CD8-positive, alpha-beta T cell (primary cell): ENCODE measurements at places on chromosomes 2 and 18. TPM values are rescaled to one million over a fixed set of nuclear protein-coding genes. Genes with fewer than 3 reads are reported as not detected.

DNA sequence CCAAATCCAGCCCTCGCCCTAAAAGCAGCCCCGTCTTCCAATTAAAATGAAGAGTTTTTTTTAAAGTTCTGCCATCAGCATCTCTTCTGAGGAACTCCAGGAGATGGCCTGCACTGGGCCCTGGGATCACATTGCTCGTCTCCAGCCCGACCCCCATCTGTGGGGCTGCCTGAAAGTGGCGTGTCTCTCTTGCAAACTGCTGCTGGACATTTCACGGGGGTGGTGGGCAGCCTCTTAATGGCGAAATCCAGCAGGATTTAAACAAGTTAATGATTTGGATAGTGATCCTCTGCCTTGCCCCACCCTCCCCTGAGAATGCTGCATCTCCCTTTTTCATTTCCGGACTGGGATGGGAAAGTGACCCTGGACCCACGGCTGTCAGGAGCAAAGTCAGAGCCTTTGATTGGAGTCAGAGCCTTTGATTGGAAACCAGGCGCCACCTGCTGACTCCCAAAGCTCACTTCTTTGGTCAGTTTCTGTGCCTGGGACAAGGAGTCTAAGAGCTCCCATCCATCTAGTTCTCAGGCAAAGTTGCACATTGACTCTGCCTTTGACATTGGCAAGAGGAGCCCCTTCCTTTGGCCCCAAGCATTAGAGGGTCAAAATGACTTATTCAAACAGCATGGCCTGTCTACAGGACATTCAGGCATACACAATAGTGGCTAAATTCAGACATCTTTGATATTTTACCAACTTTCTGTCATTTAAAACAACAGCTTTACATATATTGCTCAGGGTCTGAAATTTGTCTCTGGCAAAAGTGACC is 155.2 kb downstream of the SH3BP4 start:
- DNase-seq = no peak

- DNase-seq = peak; percentile 64
These were observed 175.1 kb downstream of the GALNT1 start for GRCh38 chr18:35756506-35757117.

DNA sequence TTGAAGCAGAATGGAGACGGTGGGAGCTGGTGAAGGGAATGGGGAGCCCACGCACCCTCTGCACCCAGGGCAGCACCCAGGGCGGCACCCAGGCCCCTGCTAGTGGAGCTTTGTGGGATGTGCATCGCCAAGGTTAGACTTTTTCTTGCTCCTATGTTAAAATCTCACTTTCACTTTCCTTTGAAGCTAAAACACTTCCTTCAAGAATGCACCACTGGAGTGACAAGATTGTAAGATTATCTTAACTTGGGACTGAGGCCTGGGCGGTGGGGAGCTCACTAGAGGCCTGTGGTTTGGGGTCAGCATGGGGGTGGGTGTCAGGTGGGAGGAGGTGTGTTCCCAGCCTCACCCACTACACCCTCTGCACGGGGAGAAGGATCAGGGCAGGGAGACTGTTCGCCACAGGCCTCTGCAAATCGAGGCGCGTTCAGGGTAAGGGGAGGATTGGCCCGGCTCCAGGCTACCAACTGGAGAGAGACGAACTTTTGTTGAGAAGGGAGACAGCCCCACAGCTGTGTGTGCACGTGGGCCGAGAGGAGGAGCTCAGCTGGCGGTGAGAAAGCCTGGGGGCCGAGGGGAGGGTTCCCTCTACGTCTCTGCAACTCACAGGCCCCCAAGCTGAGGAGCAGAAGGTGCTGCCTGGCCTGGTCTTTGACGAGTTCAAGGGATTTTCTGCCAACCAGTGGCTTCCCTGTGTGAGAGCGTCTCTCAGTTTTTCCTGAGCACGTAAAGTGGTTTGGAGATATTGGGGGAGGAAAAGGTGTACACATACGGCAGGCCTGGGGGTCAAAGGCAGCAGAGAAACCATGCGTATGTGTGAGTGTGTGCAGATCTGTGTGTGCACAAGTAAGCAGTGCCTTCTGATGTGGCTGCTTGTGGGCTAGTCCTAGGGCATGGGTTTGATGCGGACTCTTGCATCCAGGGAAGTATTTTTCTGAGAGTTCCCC is 147.7 kb downstream of the KLHL29 start:
- peak; percentile 33 for DNase-seq

DNA sequence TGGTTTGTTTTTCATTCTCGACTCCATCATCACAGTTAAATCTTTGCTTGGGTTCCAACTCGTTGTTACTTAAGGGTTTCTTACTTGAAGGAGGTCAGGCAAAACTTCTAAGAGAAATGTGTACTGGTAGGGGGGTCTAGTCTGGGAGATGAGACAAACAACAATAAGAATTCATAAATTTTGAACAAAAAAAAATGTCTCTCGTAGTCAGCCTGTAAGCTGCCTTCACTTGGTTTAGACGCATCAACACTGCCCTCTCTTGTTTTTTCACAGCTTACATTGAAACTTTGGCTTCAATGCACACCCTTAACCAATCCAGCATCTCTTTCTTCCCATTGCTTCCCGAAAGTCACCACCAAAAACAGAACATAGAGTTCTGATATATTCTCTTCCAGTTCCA is 576.4 kb upstream of the PIK3C3 start:
- DNase-seq = no peak

DNA sequence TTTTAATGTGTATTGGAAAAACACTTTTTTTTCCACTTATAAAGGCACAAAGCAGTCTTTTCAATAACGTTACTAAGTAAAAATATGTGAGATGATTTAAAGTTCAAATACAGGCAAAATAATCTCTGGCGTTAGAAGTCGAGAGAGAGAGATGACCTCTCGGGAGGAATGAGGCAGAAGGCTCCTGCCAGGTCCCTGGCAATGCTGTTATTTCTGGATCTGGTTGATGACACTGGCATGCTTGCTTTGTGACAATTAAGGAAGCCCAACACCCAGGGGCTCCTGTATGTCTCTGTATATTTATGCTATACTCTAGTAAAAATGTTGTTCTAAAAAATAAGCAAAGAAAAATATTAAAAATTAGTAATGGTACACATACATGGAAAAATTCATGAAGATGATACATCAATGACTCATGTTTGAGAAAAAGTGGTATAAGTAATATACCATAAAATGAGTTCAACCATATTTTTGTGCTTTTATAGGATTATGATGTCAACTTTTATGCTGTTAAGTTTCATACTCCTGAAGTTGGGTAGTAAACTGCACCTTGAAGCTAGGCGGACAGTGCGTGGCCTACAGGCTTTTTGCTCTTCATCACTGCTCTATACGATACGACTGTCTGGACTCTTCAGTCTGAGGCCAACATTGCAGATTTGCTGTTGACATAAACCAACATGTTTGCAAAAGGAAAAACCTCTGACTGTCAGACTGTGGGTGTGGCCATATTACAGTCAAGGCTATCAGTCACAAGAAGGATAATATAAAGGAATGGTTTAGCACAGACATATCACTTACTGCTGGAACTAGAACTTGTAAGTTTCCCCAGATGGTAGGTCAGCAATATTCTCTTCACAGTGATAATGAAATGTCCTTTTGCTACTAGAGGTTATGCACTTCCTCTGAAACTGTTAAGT is 19.8 kb downstream of the VPS4B start:
- no peak for DNase-seq

- no peak for DNase-seq
These were observed 23.5 kb upstream of the SKOR2 start for GRCh38 chr18:47274961-47275360.

DNA sequence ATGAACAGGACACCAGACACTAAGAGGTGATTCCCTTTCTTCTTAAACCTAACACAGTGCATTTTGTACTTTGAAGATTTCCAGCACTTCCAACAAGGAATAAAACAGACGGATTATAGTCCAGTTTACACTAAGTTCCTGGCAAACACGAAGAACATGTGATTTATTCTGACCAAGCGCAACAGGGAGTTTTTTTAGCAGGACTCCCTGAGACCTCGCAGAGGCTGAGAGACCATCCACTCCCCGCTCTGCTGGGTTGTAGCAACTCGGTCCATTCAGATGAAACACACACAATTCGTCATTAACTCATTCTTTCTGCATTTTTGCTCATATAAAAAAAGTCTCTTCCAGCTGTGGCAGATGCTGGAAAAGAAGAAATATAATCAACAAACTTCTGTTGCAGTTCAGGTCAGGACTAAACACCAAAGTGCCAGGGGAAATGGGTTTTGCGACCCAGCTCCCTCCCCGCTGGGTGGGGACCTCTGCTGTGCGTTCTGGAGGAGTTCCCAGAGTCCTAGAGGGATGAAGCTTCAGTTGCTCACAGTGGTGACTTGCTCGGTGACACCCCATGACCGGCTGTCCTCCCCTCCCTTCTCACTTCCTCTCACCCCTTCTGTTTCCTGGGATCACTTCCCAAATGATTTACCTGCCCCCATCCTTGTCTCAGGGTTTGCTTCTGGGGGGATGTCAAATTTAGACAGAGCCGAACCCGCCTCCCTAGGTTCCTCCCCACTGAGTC is 52.5 kb downstream of the KCNF1 start:
- DNase-seq = no peak

DNA sequence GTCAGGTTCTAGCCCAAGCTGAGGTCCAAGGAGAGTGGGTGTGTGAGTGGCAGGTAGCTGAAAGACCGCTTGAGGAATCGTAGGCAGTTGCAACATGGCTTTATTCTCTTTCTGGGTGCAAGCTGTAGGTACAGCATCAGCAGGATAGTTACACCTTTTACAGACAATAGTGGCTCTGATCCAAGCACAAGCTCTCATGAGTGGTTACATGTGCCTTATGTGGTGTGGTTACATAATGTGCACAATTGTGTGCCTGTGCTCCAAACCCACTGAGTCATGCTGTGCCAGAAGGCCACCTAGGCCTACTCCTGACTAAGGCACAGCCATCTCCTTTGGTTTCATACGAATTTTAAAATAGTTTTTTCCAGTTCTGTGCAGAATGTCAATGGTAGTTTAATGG is 227.6 kb downstream of the SATB2 start:
- no peak for DNase-seq

DNA sequence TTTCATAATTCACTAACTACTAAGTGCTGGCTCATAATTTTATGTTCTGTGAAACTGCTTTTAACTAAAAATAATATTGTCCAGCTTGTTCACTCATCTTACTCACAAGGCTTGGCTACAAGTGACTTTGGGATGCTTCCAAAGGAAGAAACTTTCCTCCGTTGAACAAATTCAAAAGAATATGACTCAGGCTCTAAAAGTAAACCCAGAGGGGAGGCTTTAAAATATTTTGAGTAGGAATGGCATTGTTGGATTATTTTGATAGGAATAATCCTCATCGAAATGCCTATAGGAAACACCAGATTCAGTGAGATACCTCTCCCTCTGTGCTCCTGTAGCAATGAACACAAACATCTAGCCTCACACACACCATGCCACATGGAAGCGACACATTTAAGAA is 25.2 kb upstream of the TLK1 start:
- no peak for DNase-seq

Gene TXNDC2
- not detected for total RNA-seq

Gene EVX2
- not detected for total RNA-seq

Gene SERPINB13
- total RNA-seq = not detected

Gene RAB31
- 0.11 TPM for total RNA-seq

Gene ABCG5
- not detected for total RNA-seq

Gene MYO5B
- total RNA-seq = not detected

Gene GEN1
- 6.3 TPM for total RNA-seq

Gene CD8B2
- 5.0 TPM for total RNA-seq

Gene MC5R
- not detected for total RNA-seq
